ENCODE measurements at places on chromosomes 5 and 9.

GRCh38 chr5:111069839-111070238 is 1.7 kb upstream of the TSLP start:
- no peak for DNase-seq

- peak; percentile 91 for DNase-seq
Measured at GRCh38 chr5:140251527-140251973, 51.4 kb downstream of the PFDN1 start.

GRCh38 chr9:120713257-120714087 is 798 bp downstream of the MEGF9 start:
- peak; percentile 75 for DNase-seq

DNA sequence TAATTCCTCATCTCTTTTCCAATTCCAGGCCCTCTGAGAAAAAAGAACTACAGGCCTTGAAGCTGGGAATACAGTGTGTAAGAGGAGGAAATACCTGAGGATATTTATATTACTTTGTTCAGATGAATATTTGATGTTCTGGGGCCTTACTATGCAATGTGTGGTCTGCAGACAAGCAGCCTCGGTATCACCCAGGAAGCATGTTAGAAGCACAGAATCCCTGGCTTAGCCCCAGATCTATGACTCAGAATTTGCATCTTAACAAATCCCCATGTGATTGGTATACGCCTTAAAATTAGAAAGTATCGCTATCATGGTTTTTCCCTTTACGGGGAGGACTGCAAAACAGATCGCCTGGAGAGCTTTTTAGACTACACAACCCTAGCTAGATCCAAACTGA is 121.0 kb downstream of the JAKMIP2 start:
- no peak for DNase-seq

DNA sequence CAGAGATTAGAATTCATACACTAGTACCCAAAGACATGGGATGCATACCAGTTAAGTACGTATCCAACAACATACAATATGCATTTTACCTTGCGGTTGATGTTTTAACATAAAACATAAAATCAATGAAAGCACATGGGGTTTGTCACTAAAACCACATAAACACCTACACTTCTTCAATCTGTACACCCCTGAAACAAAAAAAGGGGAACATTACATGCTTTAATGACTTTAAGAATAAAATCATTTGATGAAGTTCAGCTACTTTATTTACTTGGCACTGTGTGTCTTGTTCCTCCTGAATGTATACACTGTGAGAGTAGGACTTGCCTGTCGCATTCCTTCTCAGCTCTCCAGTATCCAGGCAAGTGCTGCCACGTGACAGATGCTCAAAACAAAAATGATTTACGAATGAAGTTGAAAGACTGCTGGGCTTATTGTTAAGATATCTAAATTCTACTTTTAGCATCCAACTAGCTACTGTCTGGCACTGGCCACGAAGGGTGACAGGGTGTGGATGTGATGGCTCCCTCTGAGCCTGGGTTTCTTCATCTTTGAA is 21.0 kb downstream of the TNFSF15 start:
- no peak for DNase-seq

DNA sequence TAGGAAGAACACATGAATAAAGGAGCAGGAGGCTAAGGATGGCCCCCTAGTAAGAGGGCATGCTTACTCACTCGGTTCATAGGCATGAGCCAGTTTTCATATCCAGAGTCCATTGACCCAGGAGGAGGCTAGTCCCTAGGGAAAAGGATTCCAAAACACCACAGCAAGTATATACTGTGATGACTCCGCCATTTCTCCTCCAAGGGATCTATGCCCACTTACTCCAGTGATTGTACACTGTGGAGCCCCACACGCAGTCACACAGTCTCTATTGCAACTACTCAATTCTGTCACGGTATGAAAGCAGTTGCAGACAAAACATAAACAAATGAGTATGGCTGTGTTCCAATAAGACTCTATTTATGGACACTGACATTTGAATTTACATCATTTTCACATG is 117.7 kb upstream of the ALDH1B1 start:
- DNase-seq: no peak

GRCh38 chr5:15610216-15610615 is 110.2 kb downstream of the FBXL7 start:
- no peak for DNase-seq

DNA sequence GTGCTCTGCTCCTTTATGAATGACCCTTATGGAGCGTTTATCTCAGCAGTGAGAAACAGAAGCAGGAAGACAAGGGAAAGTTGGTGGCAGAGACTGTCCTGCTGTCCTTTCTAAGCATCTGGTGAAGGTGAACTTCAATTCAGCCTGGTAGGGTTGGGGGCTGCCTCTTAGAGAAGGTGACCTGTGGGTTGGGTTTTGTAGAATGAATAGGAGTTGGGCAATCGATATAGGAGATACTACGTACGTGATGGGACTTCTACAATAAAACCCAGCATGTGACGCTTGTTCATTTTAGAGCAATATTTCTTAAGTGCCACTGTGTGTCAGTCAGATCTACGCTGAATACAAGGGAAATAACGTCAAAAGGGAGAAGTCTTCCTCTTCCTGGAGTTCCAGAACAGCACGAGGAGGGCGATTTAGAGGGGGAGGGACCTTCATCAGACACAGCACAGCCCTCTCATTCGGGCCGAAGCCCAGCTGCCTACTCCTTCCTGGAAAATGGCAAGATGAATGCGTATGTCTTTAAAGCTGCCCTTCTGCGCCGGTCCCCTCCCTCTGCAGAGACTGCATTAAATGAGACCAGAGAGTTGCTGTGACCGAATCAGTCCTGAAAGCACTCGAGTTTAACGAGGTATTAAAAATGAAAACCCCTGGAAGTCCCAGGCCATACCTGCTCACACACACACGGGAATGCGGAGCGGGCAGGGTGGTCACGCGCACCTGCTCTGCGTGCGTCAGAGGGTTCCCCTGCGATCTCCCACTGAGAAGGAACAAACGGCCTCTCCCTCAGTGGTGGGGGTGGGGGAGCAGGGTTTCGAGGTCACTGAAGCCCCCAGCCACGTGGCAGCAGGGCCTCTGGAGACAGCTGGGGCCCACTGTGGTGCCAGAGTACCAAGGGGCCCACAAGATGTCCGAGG is 85.3 kb upstream of the SARDH start:
- DNase-seq: no peak

GRCh38 chr5:14813747-14814146 is 57.8 kb downstream of the ANKH start:
- DNase-seq: no peak

- no peak for DNase-seq
Measured at GRCh38 chr9:125997196-125997823, 250.1 kb downstream of the PBX3 start.

DNA sequence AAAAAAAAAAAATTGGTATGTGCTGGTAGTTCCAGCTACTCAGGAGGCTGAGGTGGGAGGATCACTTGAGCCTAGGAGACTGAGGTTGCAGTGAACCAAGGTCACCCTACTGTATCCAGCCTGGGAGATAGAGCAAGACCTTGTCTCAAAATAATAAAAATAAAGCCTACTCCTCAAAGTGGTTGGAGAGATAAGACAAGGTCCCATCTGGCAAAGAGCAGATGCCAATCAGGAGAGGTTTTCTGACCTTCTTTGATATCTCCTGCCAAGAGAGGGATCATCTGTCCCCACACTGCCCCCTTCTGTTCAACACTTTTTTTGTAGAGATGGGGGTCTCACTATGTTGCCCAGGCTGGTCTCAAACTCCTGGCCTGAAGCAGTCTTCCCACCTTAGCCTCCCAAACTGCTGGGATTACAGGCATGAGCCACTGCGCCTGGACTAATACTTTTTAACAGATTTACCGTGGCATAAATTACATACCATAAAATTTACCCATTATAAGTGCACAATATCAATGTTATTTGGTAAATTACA is 64.7 kb downstream of the SH3PXD2B start:
- no peak for DNase-seq

- no peak for DNase-seq
Measured at GRCh38 chr9:104280178-104280560, 186.1 kb downstream of the SMC2 start.

DNA sequence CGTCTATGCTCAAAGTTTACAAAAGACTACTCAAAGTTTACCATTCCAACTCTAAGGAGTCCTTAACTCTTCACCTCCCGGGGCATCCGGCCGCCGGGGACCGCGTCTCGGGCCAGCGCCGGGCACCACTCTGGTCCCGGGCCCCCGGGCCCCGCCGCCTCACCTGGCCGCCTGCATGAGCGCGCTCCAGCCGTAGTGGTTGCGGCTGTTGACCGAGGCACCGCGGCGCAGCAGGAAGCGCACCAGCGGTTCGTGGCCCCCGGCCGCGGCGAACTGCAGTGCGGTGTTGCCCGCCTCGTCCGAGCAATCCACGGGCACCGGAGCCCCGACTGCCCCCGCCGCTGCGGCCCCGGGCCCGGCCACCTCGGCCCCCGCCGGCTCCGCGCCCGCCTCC is 388 bp downstream of the ANKS6 start:
- peak; percentile 75 for DNase-seq

- no peak for DNase-seq
Measured at GRCh38 chr9:68500457-68501381, 40.0 kb downstream of the TMEM252 start.

GRCh38 chr5:31794009-31794408 is 155.1 kb downstream of the PDZD2 start:
- no peak for DNase-seq

DNA sequence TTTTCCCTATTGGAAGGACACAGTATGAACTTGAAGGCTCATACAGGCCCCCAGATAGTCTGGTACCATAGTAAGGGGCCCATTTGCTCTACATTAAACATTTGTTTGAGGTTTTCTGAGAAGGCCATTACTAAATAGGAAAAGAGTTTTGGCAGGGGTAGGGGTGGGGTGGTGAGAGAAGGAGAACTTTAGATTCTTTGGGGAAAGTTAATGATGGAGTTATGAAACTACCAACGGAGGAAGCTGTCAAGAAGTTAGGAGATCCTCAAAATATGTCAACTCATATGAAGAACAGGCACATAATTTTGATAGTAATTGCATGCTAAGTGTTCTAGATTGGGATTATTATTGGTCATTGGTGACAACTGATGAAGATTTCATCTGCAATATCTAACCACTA is 114.7 kb downstream of the TAF11L14 start:
- DNase-seq: no peak

GRCh38 chr5:179348843-179349242 is 3.6 kb upstream of the ADAMTS2 start:
- DNase-seq: no peak

GRCh38 chr9:28264368-28264767 is 691.1 kb upstream of the C9orf72 start:
- DNase-seq: no peak

DNA sequence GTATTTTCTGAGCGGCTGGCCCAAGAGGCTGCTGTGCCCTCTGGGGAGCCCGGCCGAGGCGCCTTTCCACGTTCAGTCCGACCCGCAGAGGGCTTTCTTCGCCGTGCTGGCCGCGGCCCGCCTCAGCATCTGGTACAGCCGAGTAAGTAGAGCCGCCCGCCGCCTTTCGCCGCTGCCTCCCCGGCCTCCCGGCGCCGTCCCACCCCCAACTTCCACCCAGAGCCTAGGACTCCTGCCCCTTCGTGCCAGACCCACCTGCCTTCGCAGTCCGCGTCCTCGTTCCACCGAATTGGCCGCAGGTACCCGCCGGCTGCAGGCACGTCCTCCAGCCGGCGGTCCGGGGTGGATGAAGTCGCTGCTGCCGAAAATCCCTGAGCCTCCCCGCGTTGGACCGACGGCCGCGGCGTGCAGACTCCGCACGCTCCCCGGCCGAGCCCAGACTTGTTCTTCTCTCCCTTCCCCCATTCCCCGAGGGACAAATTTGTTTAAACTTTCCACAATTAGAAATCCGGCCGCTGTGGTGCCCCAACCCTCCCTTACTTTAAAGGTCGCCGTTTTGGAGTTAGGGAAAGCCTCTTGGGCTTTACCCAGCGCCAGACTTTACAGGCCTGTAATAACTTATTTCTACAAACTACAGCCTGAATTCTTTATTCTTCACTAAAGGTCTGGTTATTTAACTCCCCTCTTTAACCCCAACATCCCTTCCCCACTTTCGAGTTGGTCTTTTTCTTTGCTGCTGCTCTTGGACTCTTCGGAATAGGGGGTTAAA is 589 bp downstream of the RIC1 start:
- peak; percentile 83 for DNase-seq

- no peak for DNase-seq
Measured at GRCh38 chr9:119298076-119298853, 71.0 kb downstream of the BRINP1 start.

- no peak for DNase-seq
Measured at GRCh38 chr9:128054087-128054486, 13.0 kb downstream of the NAIF1 start.

DNA sequence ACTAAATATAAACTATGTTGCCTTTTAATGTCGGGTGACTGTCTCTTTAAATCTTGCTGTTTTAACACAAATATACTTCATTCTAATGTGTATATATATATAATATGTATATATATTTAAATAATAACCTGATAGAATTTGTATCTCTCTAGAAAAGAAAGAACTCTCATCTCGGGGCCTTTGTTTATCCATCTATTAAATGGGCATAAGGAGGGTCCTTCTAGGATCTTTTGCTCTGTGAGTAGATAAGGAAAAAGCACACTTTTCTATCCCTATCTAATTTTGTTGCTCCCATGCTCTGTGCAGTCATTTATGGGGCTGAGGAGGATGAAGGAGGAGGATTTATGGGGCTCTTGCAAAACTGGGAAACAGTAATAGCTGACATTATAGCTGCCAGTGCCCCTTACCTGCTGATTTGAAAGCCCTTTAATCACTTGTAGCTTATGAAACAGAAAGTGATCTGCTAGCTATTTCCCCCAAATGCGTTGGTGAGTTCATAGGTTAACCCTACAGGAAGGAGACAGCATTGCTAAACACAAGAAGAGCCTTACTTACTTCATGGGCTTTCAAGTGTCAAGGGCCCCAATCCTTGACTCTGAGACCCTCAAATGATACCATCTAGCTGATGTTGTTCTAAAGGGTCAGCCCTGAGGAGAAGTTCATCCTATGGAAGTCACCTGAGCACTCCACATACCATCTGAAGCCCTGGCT is 5.8 kb upstream of the PPARGC1B start:
- peak; percentile 74 for DNase-seq

DNA sequence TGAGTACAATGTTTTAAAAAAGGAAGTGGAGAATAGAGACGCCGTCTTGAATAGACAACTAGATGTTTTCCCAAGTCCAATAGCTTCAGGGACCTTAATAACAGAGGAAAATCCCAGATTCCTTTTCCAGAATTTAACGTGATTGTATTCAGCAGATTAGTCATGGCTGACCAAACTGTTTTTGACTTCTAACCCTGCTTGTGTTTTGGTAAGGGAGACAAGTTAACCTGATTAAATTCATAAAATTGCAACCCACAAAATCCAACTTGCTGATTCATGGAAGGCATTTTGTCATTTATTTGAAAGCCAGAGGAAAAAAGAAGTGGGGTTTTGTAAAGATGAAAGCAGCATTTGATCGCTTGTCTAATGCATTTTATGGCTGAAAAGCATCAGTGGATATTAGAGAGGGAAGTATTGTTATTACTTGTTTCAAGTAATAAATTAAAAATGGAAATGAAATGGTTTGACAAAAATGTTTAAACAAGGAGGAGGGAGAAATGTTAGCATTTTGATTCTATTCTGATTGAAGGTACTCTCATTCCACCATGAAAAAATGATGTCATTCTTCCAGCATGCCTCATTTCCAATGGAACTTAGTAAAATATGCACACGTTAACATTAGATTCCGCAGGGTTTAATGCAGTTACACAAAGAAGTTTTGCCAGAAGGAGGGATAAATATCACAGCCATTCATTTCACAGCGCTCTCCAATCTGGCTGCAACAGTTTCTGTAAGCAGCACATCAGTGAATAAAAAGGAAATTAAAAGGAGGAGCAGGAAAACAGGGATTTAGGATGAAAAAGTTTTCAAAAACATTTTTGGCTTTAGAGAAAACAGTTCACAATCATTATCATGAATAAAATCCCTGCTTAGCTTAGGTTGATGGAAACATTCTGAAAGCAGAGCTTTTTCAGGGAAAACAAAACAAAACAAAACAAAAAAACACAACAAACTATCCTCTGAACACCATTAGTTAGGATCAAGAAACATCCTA is 314.7 kb downstream of the PRR16 start:
- no peak for DNase-seq

Measured in activated CD4-positive, alpha-beta T cell treated with anti-CD3 and anti-CD28 coated beads, Interleukin-2, amount 10 ng/mL, durations not matched to agents 24 days and 14 days (primary cell).